T-helper 17 cell (primary cell): ENCODE measurements at places on chromosomes 12 and 14.
A peak's percentile ranks its signal among the peaks of the same experiment; 100 is the strongest.

DNA sequence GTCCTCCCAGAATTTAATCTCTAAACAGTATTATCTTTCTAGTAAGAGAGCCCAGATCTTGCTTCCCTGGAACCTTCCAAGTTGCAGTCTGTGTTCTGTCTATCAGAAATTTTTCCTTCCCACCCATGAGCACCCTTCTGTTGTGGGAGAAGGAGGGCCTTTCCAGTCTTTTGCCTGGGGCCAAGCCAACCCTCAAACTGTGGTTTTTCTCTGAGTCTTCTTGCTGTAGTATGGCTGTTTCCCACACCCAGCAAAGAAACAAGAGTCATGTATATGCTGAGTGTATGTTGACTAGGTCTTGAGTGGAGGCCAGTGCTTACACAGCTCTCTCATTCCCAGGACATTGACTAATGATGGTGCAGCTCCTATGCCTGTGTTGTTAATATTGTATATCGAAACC lies 104.5 kb downstream of the TGFB3 start:
- no peak for DNase-seq

GRCh38 chr12:51391283-51392123 lies at the start of gene GALNT6:
Gene GALNT6 (minus strand): TSS chr12:51391406. CDS start chr12:51379781, 11,625 bp downstream.
- peak; percentile 78 for DNase-seq

- peak; percentile 26 for DNase-seq
These were observed 14.2 kb downstream of the VRTN start for GRCh38 chr14:74362361-74362915.

DNA sequence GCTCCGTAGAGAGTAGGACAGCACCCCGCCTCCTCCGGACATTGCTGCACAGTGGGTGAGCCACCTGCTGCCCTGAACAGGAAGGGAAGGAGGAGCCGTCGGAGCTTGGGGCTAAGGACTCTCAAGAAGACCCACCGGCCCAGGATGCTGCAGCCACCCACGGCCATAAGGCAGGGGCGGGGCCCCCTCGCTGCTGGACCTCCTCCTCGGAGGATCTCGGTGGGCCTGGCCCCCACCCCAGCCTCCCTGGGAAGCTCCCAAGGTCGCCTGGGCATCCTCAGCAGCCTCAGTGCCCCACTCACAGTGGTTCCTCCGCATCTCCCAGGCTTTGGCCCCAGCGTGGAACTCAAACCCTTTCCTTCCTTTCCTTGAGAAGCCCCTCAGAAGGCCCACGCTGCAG lies 68.6 kb upstream of the DIO3 start:
- DNase-seq: no peak

DNA sequence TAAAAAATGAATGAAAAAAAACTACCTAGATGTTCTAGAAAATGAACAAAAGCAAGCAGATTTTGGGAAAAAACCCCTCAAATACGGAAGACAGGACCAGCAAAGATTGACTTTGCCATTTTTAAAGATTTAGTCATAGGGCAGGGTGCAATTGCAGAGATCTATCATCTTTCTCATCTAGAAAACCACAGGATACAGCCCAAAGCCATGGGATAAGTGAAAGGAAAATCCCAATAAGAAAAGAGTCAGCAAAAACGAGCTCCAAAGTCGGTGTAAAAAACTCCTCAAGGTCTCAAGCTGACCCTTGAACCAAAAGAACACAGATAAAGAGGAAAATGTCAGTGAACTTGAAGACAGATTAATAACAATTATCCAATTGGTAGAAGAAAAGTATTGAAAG lies 28.0 kb downstream of the CEP290 start:
- no peak for DNase-seq

GRCh38 chr12:115072712-115073111 lies 388.7 kb upstream of the TBX3 start:
- no peak for DNase-seq

- no peak for DNase-seq
These were observed 26.0 kb downstream of the SMUG1 start for GRCh38 chr12:54162741-54163140.

GRCh38 chr14:53384536-53384935 lies 231.4 kb upstream of the DDHD1 start:
- DNase-seq: no peak

DNA sequence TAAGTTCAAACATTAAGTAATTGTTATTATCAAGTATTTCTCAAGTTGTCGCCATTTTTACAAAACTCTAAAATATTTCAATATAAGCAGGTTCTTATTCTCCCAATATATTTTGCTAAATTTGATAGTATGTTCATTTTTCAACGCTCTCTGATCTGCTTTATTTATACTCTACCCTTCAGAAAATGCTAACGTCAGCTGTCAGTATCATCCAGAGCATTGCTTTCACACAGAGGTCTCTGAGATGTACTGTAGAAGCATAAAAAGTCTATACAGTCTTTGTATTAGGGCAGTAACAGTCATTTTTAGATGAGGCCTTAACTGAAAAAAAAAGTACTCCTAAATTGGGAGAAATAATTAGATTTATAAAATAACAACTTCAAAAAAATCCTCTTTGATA lies 533.1 kb upstream of the LRFN5 start:
- DNase-seq: no peak

DNA sequence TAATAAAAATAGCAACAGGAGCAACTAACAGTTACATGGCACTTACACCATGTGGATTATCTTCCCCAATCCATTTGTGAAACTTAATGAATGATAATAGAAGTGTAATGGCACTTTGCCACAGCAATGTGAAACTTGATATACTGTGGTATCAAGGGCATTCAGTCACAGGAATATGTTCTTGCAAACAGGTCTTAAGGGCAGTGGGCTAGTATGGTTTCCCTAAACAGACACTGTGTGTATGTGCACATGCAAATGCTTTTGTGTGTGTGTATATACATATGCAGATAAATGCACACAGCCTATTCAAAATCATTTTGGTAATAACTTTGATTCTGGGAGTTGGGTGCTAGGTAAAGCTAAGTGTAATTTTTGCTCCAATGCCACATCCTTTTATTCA lies 26.2 kb upstream of the ARHGAP5 start:
- DNase-seq: no peak

GRCh38 chr14:99755629-99756603 lies 37.3 kb upstream of the EML1 start:
- no peak for DNase-seq

DNA sequence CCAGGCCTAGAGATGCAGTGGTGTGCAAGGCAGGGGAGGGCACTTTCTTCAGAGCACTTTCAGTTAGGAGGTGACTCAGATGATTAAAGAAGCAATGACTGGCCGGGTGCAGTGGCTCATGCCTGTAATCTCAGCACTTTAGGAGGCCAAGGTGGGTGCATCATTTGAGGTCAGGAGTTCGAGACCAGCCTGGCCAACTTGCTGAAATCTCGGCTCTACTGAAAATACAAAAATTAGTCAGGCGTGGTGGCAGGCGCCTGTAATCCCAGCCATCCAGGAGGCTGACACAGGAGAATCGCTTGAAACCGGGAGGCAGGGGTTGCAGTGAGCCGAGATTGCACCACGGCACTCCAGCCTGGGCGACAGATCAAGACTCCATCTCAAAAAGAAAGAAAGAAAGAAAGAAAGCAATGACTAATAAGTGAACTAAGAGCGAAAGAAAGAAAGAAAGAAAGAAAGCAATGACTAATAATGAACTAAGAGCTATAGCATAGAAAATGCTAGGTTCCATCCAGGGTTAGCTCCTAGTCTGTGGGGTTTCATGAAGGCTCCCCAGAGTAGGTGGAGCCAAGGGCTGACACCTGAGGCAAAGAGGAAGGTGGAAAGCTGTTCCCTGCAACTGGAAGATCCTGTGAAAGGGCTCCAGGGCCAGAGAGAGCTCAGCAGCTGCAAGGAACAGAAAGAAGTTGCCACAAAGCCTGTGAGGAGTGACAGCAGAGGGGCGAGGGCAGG lies 334.5 kb downstream of the CACNA1C start:
- no peak for DNase-seq

- no peak for DNase-seq
These were observed 6.1 kb downstream of the C12orf76 start for GRCh38 chr12:110042264-110042663.

DNA sequence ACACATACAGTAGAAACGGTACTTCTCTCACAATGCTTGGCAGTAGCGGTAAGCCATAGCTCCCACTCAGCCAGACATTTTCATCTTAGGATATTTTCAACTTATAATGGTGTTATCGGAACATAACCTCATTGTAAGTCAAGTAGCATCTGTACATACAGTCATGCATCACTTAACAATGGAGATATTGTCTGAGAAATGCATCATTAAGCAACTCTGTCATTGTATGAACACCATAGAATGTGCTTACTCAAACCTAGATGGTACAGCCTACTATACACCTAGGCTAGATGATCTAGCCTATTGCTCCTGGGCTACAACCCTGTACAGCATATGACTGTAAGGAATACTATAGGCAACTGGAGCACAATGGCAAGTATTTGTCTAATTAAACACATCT lies 40.8 kb downstream of the RPS6KA5 start:
- DNase-seq: no peak

- DNase-seq: no peak
These were observed 9.4 kb downstream of the ZFC3H1 start for GRCh38 chr12:71654200-71654599.

DNA sequence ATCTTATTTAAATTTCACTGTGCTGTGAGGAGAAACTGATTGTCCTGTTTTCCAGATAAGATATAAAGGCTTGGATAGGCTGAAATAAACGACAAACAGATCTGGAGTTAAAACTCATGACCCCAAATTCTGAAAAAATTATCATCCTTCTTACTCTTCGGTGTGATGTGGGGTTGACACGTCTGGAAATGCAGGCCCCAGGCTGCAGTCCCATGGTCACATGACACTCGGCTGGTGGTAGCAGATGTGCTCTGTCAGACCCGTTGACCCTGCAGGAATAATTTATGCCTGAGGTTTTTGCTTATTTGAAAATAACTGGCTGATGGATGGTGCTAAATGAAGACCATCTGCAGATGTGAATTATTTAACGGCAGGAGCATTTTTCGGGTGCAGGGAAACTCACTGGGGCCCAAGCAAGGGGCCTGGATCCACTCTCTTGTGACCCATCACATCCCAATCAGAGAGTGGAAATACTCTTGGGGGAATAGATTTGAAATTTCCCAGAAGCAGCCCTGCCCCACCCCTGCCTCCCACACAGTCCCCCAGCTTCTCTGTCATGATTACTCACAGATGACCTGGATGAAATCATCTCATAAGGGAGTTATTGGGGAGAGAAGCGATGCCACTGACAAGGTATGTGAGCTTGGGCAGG lies 47.7 kb upstream of the CMKLR1 start:
- DNase-seq: no peak

DNA sequence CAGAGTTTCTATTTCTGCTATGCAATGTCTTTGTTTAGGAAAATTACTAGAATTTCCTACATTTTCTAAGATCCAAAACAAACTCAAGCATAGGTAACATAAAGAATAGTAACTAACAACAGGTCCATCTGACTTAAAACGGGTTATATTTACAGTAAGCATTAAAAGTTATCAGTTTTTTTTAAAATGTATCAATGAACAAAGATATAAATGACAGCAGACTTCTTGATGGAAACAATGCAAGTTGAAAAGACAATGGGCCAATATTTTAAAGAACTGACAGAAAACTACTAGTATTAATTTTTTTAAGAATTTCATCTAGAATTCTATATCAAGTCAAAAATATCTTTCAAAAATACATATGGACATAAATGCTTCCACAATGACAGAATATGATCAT lies 367.1 kb upstream of the MGAT4C start:
- DNase-seq: no peak

DNA sequence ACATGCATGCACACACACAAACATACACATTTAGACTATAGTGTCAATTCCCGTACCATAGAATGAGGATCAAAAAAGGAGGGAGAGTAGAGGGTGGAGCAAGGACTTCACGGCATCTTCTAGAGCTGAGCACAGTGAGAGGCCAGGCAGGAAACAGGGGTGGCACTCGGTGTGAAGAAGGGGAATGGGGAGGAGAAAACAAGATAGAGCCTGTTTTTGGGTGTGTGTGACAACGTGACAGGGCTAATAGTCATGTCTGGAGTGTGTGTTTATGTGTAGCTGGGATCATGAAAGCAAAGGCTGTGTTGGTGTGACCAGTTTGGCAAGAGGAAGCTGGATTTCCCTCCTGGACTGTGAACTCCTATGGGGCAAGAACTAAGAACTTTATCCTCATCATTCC lies 9.9 kb upstream of the ACVR1B start:
- DNase-seq: no peak

DNA sequence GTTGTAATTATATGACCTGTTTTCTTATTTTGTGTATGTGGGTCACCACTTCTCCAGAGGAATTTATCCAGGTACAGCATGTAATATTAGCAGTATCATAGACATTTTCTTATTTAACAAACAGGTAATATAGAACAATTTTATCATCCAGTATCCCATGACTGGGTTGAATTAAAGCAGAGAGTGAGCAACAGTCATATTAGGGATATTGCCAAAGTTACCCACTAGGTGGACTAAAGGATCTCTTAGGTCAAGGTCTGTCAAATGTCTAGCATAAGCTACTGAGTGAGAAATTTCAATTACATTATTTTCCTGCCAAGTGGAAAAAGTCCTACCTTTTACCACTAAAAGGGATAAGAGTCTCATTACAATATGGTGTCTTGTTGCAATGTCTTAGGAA lies 62.1 kb upstream of the TRIM9 start:
- no peak for DNase-seq

GRCh38 chr12:60021235-60021634 lies 425.4 kb downstream of the SLC16A7 start:
- no peak for DNase-seq

GRCh38 chr14:86057018-86057667 lies 527.2 kb downstream of the FLRT2 start:
- DNase-seq: no peak

- no peak for DNase-seq
These were observed 118.6 kb upstream of the RTL1 start for GRCh38 chr14:101022121-101022520.

DNA sequence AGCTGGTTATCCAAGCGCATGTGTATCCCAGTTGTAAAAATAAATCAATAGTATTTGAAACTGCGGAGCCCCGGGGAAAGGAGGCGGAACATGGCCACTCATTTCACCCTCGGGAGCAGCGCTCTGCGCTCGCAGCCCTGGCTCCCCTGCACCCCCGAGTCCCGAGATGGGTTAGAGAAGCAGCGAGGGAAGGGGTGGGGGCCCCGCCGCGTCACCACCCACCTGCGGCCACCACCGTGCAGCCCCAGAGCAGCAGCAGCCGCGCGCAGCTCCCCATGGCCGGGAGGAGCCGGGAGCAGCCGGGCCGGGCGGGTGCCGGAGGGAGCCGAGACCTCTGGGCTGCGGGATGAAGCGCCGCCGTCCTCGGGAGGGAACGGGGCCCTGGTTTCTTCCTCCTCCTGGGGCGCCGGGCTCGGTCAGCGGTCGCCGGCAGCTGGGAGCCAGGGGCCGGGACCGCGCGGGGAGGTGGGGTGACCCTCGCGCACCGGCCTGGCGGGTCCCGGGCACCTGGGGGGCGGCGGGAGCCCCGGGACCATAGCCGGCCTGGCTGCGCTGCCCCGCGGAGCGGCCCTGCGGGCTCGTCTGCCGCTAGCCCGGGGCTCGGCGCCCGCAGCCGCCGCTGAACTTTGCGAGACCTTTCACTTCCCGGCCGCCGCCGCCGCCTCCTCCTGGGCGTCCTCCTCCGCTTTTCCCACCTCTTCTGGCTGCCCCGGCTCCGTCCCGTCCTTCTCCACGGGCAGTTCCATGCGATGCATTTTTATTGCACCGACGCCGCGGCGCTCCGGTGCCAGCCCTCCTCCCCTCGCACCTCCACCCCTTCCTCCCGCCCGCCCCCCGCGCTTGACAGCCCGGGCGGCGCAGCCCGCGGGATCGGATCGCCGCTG lies at the start of gene NTN4:
Gene NTN4 (minus strand): TSS at position 732 of the 884 bp plus-strand sequence. CDS start 455 bp downstream, at position 277.
- DNase-seq: peak; percentile 19

GRCh38 chr12:4984971-4985370 lies 58.7 kb upstream of the KCNA5 start:
- DNase-seq: no peak
